ENCODE measurements at places on chromosomes 3 and 15. TPM values are rescaled to one million over a fixed set of nuclear protein-coding genes. Genes with fewer than 3 reads are reported as not detected.

CLDN11 gene
- total RNA-seq, result 328 TPM

MITF gene
- total RNA-seq, result 10.4 TPM

SH3GL3 gene
- total RNA-seq, result 105 TPM

TMC3 gene
- total RNA-seq, result 0.11 TPM

FBXL22 gene
- 0.83 TPM for total RNA-seq

CYFIP1 gene
- 93.4 TPM for total RNA-seq

CGGBP1 gene
- 54.5 TPM for total RNA-seq

GRAMD1C gene
- 17.7 TPM for total RNA-seq

GP5 gene
- total RNA-seq, result 0.69 TPM

ITGA11 gene
- total RNA-seq, result 9.0 TPM

C15orf39 gene
- 2.6 TPM for total RNA-seq

CFAP44 gene
- total RNA-seq, result 33.1 TPM

LRRC31 gene
- total RNA-seq, result 0.50 TPM

RYK gene
- total RNA-seq, result 92.2 TPM

GATA2 gene
- 4.6 TPM for total RNA-seq

HGD gene
- total RNA-seq, result not detected

SNTN gene
- 0.59 TPM for total RNA-seq

SNRPN gene
- 305 TPM for total RNA-seq

GHRL gene
- not detected for total RNA-seq

ZNF80 gene
- not detected for total RNA-seq

GOLGA6L7 gene
- not detected for total RNA-seq
